Kidney epithelial cell (primary cell): ENCODE measurements at places on chromosomes 11 and 22.

DNA sequence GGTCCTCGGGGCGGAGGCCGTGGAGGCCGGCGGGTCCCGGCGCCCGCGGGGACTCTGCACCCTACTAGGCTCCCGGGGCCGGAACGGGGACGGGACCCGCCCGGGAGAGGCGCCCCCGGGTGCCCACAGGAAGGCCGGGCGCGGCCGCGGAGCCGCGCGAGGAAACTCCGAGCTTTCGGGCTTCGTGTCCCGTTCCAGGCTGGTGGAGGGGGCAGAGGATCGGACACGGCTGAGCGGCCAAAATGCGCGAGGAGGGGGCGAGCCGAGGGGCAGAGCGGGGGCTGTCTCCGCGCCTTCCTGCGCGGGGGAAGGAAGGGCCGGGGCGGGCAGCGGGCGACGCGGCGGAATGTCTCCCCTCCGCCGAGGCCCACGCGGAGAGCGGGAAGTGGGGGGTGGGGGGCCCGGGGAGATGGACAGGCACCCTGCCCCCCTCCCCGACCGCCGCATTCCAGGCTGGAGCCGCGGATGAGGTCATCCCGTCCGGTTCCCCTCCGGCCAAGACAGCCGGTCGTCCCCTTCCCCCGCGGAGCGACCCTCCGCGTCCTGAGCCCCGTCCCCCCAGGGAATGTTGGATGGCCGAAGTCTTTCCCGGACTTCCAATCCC, 430 bp downstream of the CDC42EP1 start:
- DNase-seq = no peak

GRCh38 chr11:129853518-129854231, 38.0 kb downstream of the TMEM45B start:
- DNase-seq = no peak

GRCh38 chr11:42410251-42410955, 901.4 kb upstream of the API5 start:
- no peak for DNase-seq

GRCh38 chr22:19110064-19110458, 12.2 kb downstream of the DGCR2 start:
- DNase-seq = no peak

DNA sequence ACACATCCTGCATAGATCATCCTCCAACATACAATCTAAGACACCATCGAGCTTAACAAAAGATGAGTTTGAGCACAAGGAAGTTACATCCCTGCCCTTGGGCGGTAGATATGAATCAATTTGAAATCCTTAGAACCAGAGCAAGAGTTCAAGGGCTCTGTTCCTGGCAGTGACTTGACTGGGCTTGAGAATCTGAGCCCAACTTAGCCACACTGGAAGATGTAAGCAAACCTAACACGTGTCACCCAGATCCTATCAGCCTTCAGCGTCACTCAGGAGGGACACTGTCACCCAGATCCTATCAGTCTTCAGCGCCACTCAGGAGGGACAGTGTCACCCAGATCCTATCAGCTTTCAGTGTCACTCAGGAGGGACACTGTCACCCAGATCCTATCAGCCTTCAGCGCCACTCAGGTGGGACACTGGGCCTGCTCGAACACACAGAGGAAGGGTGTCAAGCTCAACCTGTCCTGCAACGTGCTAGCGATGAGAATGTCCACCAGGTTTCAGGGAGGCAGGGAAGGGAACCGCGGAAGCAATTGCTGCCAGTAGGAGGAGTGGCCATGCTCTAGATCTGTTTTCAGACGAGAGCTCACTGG, 32.8 kb upstream of the CTSD start:
- no peak for DNase-seq

- no peak for DNase-seq
These were observed at the start of gene GAS2L1 for GRCh38 chr22:29306175-29306834. Gene GAS2L1 (plus strand): TSS chr22:29306650. CDS start chr22:29308106, 1,456 bp downstream.
